ENCODE measurements at places on chromosomes 1 and 21.

- no peak for DNase-seq
Observed at GRCh38 chr21:40837456-40837855, 9.5 kb downstream of the DSCAM start.

DNA sequence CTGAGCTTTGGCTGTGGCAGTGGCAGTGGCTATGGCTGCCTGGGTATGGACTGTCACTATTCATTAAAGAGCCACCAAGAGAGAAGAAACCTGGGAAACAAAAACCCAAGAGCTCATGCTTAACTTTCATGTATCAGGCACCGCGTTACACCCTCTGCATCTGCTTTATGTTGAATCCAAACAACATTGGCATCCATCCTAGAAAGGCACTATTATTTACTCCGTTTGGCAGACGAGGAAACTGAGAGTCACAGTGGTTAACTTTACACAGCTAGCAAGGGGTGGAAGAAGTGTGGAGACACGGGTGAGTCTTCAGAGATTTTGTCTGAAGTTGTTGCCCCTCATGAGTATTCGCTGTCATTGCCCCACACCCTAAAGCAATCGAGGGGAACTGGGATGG is 63.8 kb downstream of the PLXNA2 start:
- no peak for DNase-seq

- no peak for DNase-seq
Observed at GRCh38 chr21:42102076-42102475, 31.0 kb downstream of the UMODL1 start.

- DNase-seq = no peak
Observed at GRCh38 chr1:158324395-158324794, 6.9 kb downstream of the CD1B start.

All from non-pigmented ciliary epithelial cell (primary cell).